Activated B cell treated with CpG ODN at 0.5 μM for 24 hours (primary cell): ENCODE measurements at places on chromosomes 7 and 10.

GRCh38 chr10:80161321-80162083, 29.0 kb downstream of the PLAC9 start:
- H3K27ac ChIP-seq, result no peak overlapping the region
- no peaks in the 10 kb centered on the region for H3K27me3 ChIP-seq
- no peak overlapping the region for H3K4me3 ChIP-seq
- H3K4me1 ChIP-seq, result peaks cover 9% of the 10 kb centered on the region
- DNase-seq, result no peak
- peaks cover 98% of the 10 kb centered on the region for H3K36me3 ChIP-seq

GRCh38 chr7:41241641-41242040, 461.2 kb downstream of the INHBA start:
- H3K27ac ChIP-seq, result no peak overlapping the region
- H3K4me3 ChIP-seq, result no peak overlapping the region
- H3K4me1 ChIP-seq, result no peaks in the 10 kb centered on the region
- DNase-seq, result no peak
- no peaks in the 10 kb centered on the region for H3K27me3 ChIP-seq

- H3K27me3 ChIP-seq, result peaks cover 12% of the 10 kb centered on the region
- H3K4me1 ChIP-seq, result peaks cover 14% of the 10 kb centered on the region
- H3K27ac ChIP-seq, result no peak overlapping the region
- no peak for DNase-seq
Observed at GRCh38 chr7:30975256-30975899, 11.6 kb downstream of the GHRHR start.

DNA sequence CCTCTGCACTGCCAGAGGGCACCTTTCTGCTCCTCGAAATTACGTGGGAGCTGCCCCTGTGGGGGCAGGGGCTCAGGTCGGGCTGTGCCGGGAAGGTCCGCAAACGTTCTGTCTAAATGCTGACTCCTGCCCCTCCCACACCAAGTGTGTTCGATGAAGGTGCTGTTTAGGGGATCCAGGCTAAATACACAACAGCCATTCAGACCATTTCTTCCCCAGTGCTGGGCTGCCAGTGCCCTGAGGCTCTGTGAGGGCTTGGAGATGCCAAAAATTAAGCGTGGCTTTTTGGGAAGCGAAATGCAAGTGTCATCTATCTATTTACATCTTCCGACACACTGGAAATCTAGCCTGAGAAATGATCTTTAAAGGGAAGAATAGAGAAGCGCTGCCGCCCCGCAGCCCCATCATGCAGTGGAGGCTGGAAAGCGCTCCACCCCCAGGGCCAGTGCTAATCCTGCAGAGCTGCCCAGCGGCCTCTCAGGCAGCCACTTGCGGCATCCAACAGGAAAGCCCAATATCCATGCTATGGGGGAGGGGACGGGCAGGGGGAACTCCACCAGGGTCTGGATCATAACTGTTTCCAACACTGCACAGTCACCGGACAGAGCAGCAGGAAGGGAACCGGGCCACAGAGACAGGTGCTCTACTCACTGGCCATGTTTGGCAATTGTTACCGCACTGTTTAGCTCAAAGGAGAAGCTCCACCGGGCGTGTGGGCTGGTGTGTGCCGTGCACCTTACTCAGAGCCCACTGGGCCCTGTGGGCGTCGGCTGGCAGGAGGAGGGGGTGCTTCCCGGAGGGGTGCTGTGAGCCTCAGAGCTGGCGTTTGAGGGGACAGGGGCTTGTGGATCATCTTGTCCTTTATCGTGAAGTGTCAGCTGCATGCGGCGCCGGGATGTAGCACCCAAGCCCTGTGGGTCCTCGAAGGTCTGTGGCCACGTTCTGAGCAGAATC, 205.5 kb downstream of the DNAJB6 start:
- H3K27me3 ChIP-seq, result no peaks in the 10 kb centered on the region
- no peak overlapping the region for H3K27ac ChIP-seq
- DNase-seq, result no peak
- no peaks in the 10 kb centered on the region for H3K4me1 ChIP-seq
- peaks cover 20% of the 10 kb centered on the region for H3K36me3 ChIP-seq
- H3K4me3 ChIP-seq, result no peak overlapping the region

DNA sequence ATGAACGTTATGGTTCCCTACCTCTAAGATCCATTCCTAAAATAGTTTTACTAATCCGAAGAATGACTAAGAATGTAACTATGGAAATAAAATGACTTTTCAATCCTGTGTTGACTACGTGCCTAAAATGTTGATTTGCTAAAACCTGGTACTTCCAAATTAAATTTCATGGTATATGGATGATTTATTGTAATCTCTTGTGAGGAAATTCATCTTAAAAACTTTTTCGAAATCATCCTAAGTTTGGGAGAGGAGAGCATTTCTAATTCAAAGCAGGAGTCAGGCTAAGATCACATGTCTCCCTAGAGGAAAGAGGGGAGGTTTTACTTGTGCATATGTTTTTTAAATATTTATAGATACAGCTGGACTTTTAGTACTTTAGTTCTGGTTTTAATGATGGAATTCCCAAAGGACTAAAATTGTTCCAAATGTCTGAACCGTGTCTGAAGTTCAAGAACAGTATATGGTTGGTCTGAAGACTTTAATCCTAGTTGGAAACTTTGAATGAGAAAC, 483.9 kb downstream of the AUTS2 start:
- peaks cover 10% of the 10 kb centered on the region for H3K4me1 ChIP-seq
- no peak overlapping the region for H3K4me3 ChIP-seq
- H3K27ac ChIP-seq, result no peak overlapping the region
- DNase-seq, result no peak
